ENCODE measurements at places on chromosomes 1 and 21. TPM values are rescaled to one million over a fixed set of nuclear protein-coding genes. Genes with fewer than 3 reads are reported as not detected.

OPTC gene
- not detected for total RNA-seq

PLA2G2F gene
- total RNA-seq: 3.0 TPM

NGF gene
- total RNA-seq: 4.1 TPM

NEGR1 gene
- 9.1 TPM for total RNA-seq

DISP3 gene
- 0.30 TPM for total RNA-seq

AADACL4 gene
- 0.79 TPM for total RNA-seq

DIRAS3 gene
- 1.4 TPM for total RNA-seq

KRTAP19-1 gene
- total RNA-seq: 11.4 TPM

NHLH1 gene
- 0.20 TPM for total RNA-seq

PPIAL4G gene
- total RNA-seq: under 0.01 TPM

PLPPR4 gene
- total RNA-seq: 3.9 TPM

ELAVL4 gene
- 0.10 TPM for total RNA-seq

NCMAP gene
- 0.49 TPM for total RNA-seq

CLDN17 gene
- 1.1 TPM for total RNA-seq

BATF3 gene
- total RNA-seq: 1.6 TPM

RGS8 gene
- total RNA-seq: not detected

C4BPA gene
- total RNA-seq: 0.39 TPM

RBM11 gene
- 0.30 TPM for total RNA-seq

CHODL gene
- total RNA-seq: 11.8 TPM

MX2 gene
- 4.5 TPM for total RNA-seq

PIGR gene
- total RNA-seq: not detected

CDC42SE1 gene
- 59.2 TPM for total RNA-seq

PIGC gene
- 29.6 TPM for total RNA-seq

WDR64 gene
- not detected for total RNA-seq

HMGCL gene
- total RNA-seq: 27.3 TPM

AUNIP gene
- 1.1 TPM for total RNA-seq

ADCY10 gene
- 0.20 TPM for total RNA-seq

STUM gene
- total RNA-seq: 2.4 TPM

OR2T29 gene
- not detected for total RNA-seq

CSF3R gene
- 21.7 TPM for total RNA-seq

TMPRSS3 gene
- total RNA-seq: 0.30 TPM

KCNE2 gene
- 0.69 TPM for total RNA-seq

GNG4 gene
- 1.6 TPM for total RNA-seq

BCAN gene
- 2.1 TPM for total RNA-seq

SAMD13 gene
- 1.7 TPM for total RNA-seq

ATP5PB gene
- total RNA-seq: 162 TPM

SLC2A5 gene
- total RNA-seq: 9.1 TPM

RNPEP gene
- total RNA-seq: 20.2 TPM

OLIG2 gene
- 0.10 TPM for total RNA-seq

HENMT1 gene
- total RNA-seq: 7.3 TPM

C1orf185 gene
- not detected for total RNA-seq

DEDD gene
- 18.7 TPM for total RNA-seq

CD84 gene
- 3.8 TPM for total RNA-seq

GSTM5 gene
- total RNA-seq: 12.3 TPM

UTS2 gene
- total RNA-seq: 0.30 TPM

EPB41 gene
- 56.9 TPM for total RNA-seq

TMEM81 gene
- 0.79 TPM for total RNA-seq

ADORA1 gene
- 1.1 TPM for total RNA-seq

KAZN gene
- 9.6 TPM for total RNA-seq

DCST2 gene
- total RNA-seq: 0.49 TPM
